ENCODE measurements at places on chromosomes 5 and 9.

- no peak overlapping the region for H3K4me3 ChIP-seq
- H3K4me1 ChIP-seq, result no peaks in the 10 kb centered on the region
- no peak for DNase-seq
- peaks cover 5% of the 10 kb centered on the region for H3K27me3 ChIP-seq
Measured at GRCh38 chr5:53087171-53087570, 22.4 kb downstream of the MOCS2 start.

- no peaks in the 10 kb centered on the region for H3K36me3 ChIP-seq
- no peaks in the 10 kb centered on the region for H3K27me3 ChIP-seq
Measured at GRCh38 chr9:8332871-8333270, 533.3 kb upstream of the DMAC1 start.

- H3K4me1 ChIP-seq, result peaks cover 19% of the 10 kb centered on the region
- peaks cover 18% of the 10 kb centered on the region for H3K27me3 ChIP-seq
- H3K27ac ChIP-seq, result no peak overlapping the region
- no peak overlapping the region for H3K4me3 ChIP-seq
- no peaks in the 10 kb centered on the region for H3K36me3 ChIP-seq
Measured at GRCh38 chr5:132022737-132023136, 11.3 kb upstream of the ACSL6 start.

- H3K27ac ChIP-seq, result no peak overlapping the region
- peaks cover 3% of the 10 kb centered on the region for H3K36me3 ChIP-seq
- H3K4me1 ChIP-seq, result peaks cover 11% of the 10 kb centered on the region
- no peaks in the 10 kb centered on the region for H3K27me3 ChIP-seq
Measured at GRCh38 chr9:110179734-110180133, 28.2 kb downstream of the C9orf152 start.

GRCh38 chr5:17061973-17062470 lies 125.9 kb upstream of the MYO10 start:
- no peaks in the 10 kb centered on the region for H3K27me3 ChIP-seq
- H3K27ac ChIP-seq, result no peak overlapping the region
- H3K36me3 ChIP-seq, result no peaks in the 10 kb centered on the region

- no peaks in the 10 kb centered on the region for H3K27me3 ChIP-seq
- DNase-seq, result no peak
- no peak overlapping the region for H3K27ac ChIP-seq
- peaks cover 5% of the 10 kb centered on the region for H3K36me3 ChIP-seq
Measured at GRCh38 chr5:59559847-59560246, 333.7 kb downstream of the PDE4D start.

DNA sequence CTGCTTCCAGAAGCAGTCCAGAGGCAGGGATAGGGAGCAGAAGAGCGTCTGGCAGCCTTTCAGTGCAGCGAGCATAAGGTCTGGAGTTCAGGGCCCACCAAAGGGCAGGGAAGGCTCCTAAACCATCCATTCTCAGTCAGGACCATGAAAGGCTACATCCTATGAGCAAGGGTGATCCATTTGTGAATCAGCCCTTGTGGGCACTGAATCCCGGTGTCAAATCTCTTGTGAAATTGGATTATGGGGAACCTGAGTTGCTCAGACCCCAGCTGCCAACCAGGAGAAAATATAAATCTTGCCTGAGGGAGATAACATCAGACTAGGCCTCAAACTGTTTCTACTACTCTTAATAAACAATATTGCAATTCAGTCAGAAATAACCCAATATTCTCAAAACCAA lies 204.4 kb downstream of the SYK start:
- H3K36me3 ChIP-seq, result no peaks in the 10 kb centered on the region
- no peak overlapping the region for H3K27ac ChIP-seq
- H3K4me3 ChIP-seq, result no peak overlapping the region
- H3K4me1 ChIP-seq, result peaks cover 4% of the 10 kb centered on the region
- DNase-seq, result no peak

- H3K4me1 ChIP-seq, result no peaks in the 10 kb centered on the region
- no peak overlapping the region for H3K27ac ChIP-seq
- DNase-seq, result no peak
- H3K36me3 ChIP-seq, result no peaks in the 10 kb centered on the region
Measured at GRCh38 chr5:142684508-142685041, 1.3 kb downstream of the FGF1 start.

DNA sequence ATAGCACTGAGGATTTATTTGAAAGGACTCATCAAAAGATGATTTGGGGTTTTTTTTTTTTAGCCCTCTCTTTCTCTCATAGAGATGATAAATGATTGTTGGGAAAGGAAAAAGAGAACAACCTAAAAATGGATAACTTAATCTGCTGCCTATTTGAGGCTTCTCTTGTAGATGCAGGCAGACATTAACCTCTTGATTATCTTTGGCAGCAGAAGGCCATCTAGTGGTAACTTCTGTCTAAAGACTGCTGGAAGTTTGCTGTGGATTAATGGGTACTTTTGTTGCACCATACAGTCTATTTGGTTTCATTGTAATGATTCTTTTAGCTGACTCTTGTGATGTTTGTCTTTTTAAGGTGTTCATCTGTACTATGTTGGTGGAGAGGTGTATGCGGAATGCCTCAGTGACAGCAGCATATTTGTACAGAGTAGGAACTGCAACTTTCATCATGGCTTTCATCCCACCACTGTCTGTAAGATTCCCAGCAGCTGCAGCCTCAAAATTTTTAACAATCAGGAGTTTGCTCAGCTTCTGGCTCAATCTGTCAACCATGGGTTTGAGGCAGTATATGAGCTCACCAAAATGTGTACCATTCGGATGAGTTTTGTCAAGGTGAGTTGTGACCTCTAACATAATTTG lies 18.8 kb downstream of the SMIM32 start:
- no peak for DNase-seq
- no peaks in the 10 kb centered on the region for H3K27me3 ChIP-seq
- peak overlapping the region; percentile 20 for H3K27ac ChIP-seq

DNA sequence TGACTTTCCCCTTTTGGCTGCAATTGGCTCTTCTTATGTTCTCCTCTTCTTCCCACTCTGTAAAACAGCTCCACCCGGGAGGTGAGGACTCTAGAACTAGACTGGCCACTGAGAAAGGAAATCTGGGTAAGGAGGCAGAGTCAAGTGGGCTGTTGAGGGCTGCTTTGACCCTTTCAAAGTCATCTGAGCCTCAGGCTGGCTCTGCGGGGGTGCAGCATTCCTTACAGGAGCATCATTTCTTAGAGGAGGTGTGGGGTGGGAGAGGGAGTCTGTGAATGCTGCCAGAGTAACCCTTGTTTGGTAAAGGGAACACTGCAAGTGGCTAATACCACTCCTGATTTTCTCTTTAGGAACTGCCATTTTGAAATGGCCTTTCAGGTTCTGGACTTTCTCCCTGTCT lies 377.7 kb upstream of the SMARCA2 start:
- H3K27ac ChIP-seq, result no peak overlapping the region
- H3K36me3 ChIP-seq, result no peaks in the 10 kb centered on the region
- H3K27me3 ChIP-seq, result no peaks in the 10 kb centered on the region

DNA sequence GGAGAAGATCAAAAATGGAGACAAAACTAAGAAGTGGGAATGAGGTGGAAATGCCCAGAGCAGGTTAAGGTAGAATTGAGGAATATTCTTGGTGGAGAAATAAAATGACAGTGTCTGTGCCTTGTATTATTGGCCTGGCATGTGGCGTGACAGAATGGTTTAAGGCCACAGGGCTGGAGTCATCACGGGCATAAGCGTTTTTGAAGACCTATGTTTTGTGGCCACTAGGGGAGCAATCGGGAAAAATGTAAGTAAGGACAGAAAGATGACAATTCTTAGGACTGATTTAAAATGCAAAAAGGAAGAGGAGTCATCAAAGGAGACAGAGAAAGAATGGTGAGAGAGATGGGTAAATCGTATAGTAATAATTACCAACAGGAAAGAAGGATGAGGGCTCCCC lies 72.2 kb upstream of the EPB41L4A start:
- no peak overlapping the region for H3K27ac ChIP-seq
- no peaks in the 10 kb centered on the region for H3K4me1 ChIP-seq
- H3K27me3 ChIP-seq, result peaks cover 4% of the 10 kb centered on the region
- no peak for DNase-seq

- no peak for DNase-seq
- H3K4me3 ChIP-seq, result no peak overlapping the region
- H3K27ac ChIP-seq, result no peak overlapping the region
- no peaks in the 10 kb centered on the region for H3K36me3 ChIP-seq
- no peaks in the 10 kb centered on the region for H3K27me3 ChIP-seq
Measured at GRCh38 chr5:66417781-66418180, 178.4 kb upstream of the MAST4 start.

DNA sequence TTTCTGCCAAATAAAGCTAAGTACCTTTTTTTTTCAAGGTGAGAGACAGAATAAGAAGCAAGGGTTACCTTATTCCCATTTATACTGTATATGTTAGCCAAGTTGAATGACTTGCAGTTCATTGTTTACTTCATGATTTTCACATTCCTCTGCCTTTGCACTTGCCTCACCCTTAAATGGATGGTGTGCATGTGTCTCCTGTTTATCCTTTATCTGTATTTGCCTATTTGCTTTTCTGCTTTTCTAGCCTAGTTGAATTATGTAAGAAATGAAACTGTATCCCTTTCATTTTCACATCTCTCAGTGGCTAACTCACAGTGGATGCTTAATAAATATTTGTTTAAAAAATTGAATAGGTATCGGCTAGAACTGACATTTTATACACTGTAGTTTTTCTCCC lies 200.8 kb upstream of the ST8SIA4 start:
- H3K27ac ChIP-seq, result no peak overlapping the region
- no peak overlapping the region for H3K4me3 ChIP-seq
- H3K36me3 ChIP-seq, result no peaks in the 10 kb centered on the region

GRCh38 chr9:130414910-130415746 lies 29.6 kb upstream of the ASS1 start:
- no peak for DNase-seq
- no peaks in the 10 kb centered on the region for H3K36me3 ChIP-seq
- H3K4me3 ChIP-seq, result no peak overlapping the region
- H3K27me3 ChIP-seq, result peaks cover 17% of the 10 kb centered on the region

DNA sequence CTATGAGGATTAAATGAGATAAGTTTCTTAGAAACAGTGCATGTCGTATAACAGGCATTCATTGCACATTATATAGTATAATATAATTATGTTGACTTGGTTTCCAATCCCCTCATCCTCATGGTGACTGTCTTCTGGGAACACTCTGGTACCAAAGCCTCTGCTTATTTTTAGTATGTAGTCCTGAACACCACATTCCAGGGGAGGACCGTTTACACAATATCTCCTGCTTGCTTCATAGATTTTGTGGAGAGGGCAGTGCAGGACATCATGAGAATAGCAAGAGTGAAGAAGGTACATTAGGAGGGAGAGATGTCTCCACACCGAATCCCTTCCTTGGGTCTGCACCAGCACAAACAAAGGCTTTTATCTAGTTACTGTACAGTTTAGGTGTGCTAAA lies 20.5 kb upstream of the BHMT start:
- no peak overlapping the region for H3K4me3 ChIP-seq
- H3K27me3 ChIP-seq, result peaks cover 22% of the 10 kb centered on the region
- no peaks in the 10 kb centered on the region for H3K4me1 ChIP-seq
- no peaks in the 10 kb centered on the region for H3K36me3 ChIP-seq
- DNase-seq, result no peak

GRCh38 chr5:105817416-105817815 lies 1853.3 kb downstream of the EFNA5 start:
- H3K27me3 ChIP-seq, result no peaks in the 10 kb centered on the region
- H3K36me3 ChIP-seq, result no peaks in the 10 kb centered on the region
- H3K4me3 ChIP-seq, result no peak overlapping the region

DNA sequence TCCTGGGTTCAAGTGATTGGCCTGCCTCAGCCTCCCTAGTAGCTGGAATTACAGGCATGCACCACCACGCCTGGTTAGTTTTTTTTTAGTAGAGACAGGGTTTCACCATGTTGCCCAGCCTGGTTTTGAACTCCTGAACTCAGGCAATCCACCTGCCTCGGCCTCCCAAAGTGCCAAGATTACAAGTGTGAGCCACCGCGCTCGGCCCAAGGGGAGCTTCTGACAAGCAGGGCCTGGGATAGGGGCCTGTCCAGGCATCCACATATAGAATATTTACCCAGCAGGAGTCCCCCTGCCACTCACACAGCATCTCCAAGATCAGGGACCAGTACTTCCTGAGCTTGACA lies 10.1 kb downstream of the IRF1 start:
- H3K27ac ChIP-seq, result peak overlapping the region; percentile 60
- H3K36me3 ChIP-seq, result peaks cover 23% of the 10 kb centered on the region

GRCh38 chr9:89171693-89172092 lies 6.9 kb downstream of the SHC3 start:
- H3K4me3 ChIP-seq, result no peak overlapping the region
- no peaks in the 10 kb centered on the region for H3K4me1 ChIP-seq
- no peak overlapping the region for H3K27ac ChIP-seq
- DNase-seq, result no peak
- H3K27me3 ChIP-seq, result peaks cover 43% of the 10 kb centered on the region

GRCh38 chr9:137267933-137268355 lies 9.6 kb upstream of the TOR4A start:
- DNase-seq, result peak; percentile 70
- peak overlapping the region; percentile 19 for H3K4me3 ChIP-seq
- peak overlapping the region; percentile 71 for H3K27ac ChIP-seq
- no peaks in the 10 kb centered on the region for H3K27me3 ChIP-seq

DNA sequence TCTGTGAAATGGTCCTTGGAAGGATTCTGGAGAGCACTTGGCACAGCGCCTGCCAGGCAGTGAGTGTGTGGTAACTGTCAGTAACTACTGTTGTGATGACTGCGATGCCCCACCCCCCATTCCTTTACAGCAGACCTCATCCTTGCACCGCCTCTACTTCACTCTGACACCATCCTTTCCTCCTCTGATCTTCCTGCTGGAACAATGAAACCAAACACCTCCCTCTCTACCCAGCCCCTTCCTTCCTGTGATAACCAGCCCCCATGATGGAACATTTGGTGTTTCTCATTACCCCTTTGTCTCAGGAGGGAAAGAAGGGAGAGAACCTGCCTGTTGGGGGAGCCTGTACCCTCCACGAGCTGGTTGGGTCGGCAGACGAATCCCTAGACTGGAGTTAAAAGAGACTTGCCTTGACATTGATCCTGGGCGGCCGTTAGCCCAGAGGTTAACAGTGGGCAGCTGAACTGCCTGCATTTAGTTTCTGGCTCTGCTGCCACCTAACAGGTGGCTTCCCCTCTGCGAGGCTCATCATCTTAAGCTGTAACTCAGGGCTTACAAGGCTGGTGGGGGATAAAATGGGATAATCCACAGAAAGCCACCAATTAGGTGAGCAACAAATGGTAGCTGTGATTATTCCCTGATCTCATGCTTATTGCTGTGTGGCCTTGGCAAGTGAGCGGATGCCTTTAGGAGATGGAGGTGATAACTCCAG lies 34.2 kb upstream of the GRPEL2 start:
- no peak overlapping the region for H3K27ac ChIP-seq
- no peak for DNase-seq
- no peaks in the 10 kb centered on the region for H3K27me3 ChIP-seq
- H3K4me3 ChIP-seq, result no peak overlapping the region
- no peaks in the 10 kb centered on the region for H3K4me1 ChIP-seq

DNA sequence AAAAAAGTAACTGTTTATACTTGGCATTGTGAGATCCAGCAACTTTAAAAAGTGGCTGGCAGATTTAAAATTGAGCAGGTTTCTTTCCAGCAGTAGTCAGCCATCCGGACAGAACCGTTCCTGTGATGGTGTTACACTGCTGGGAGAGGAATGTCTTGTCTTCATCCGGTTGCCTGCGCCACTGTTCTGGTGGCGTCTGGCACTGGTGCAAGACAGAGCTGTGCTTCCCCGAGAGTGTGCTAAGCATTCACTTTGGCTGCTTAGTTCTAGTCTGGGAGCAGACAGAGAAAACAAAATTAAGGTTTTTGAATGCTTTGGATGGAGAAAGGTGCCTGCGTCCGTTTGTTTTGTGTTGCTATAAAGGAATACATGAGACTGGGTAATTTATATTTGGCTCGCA lies 35.5 kb upstream of the CREBRF start:
- no peak for DNase-seq
- peak overlapping the region; percentile 43 for H3K27ac ChIP-seq
- no peak overlapping the region for H3K4me3 ChIP-seq
- H3K27me3 ChIP-seq, result no peaks in the 10 kb centered on the region
- H3K4me1 ChIP-seq, result peaks cover 37% of the 10 kb centered on the region

Data from stimulated activated naive B cell treated with anti-CD40 and anti-IgM and Interleukin-4, amounts not matched to agents 10 μg/mL and 1 μg/mL and 100 μg/mL, for 72 hours (primary cell).